ENCODE measurements at places on chromosomes 3 and 15.

DNA sequence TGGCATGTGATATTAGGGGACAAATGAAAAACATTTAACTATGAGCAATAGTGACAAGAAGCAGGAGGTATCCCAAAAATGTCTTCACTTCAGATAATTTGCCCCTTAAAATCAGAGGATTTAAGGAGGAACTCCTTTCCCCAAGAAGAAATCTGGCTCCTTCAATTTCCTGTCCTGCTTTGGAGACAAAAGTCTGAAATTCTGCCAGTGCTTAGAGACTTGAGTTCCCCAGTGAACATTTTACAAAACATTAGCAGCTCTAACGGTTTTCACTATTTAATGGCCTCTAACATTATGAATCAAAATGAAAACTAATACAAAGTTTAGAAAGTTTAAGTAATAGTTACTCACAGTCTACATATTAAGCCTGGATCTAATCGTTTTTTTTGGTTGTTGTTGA lies 40.3 kb upstream of the ZNF385D start:
- DNase-seq: no peak

GRCh38 chr3:126295407-126295939 lies 61.7 kb downstream of the KLF15 start:
- no peak for DNase-seq

- DNase-seq: no peak
Observed at GRCh38 chr15:84731774-84732173, 15.8 kb upstream of the SEC11A start.

- peak; percentile 38 for DNase-seq
Observed at GRCh38 chr3:132721479-132722164, 587 bp downstream of the NPHP3 start.

- no peak for DNase-seq
Observed at GRCh38 chr3:177563792-177564191, 366.5 kb upstream of the TBL1XR1 start.

DNA sequence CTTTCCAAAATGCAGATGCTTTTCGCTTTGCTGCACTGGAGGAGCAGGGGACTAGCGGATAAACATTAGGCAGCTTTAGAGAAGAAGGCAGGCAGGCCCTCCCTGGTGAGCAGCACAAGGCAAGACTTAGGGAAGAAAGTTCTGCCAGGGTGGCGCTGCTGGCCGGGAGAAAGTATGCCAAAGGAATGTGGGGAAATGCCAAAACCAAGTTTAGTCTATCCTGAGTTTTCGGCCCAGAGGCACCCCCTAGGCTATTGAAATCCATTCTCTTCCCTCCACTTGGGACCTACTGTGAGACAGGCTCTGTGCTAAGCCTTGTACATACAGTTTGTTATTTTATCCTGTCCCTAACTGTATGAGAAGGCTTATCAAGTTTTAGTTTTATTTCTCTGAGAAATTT lies 9.2 kb downstream of the SHC4 start:
- no peak for DNase-seq

GRCh38 chr3:67361323-67361722 lies 293.1 kb downstream of the SUCLG2 start:
- peak; percentile 69 for DNase-seq

- no peak for DNase-seq
Observed at GRCh38 chr15:51121118-51121517, 26.4 kb upstream of the TNFAIP8L3 start.

- no peak for DNase-seq
Observed at GRCh38 chr3:126128504-126129397, 44.8 kb upstream of the SLC41A3 start.

Measured in posterior cingulate gyrus (tissue), 11 donors.